ENCODE measurements at places on chromosomes 7 and 10.

- no peak for DNase-seq
Measured at GRCh38 chr10:15321431-15322341, 49.4 kb downstream of the FAM171A1 start.

DNA sequence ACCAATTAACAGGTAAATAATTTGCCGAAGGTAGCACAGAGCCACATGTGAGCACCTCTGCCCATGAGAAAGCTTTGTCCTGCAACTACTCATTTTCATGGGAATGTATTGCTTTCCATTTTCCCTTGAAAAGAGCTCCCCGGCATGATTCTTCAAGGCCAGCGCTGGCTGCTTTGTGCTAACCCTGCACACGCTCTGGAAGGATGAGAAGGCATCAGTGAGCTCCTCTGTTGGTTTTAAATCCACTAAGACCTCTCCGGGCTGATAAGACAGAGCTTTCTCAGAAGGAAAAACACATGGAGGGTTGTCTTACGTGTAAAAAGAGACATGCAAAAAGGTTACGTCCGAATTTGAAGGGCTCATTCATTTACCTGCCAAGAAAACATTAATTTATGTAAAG lies 553.9 kb upstream of the MKI67 start:
- no peak for DNase-seq

DNA sequence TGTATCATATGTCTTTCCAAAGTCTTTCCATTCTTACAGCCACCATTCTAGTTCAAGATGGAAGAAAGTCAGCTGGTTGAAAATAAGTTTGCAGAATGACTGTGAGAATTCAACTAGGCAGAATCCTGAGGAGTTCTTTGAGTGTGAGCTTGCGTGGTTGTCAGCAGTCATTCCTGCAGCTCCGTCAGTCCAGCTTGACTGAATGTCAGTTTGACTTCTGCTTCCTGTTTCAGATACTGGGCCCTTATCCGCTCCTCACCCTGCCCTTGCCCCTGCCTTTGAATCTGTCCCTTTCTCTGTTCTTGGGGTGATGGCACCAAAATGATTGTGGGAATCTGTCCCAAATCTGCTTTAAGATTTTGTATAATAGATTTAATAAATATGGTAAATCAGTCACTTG lies 27.8 kb downstream of the SLC26A5 start:
- no peak for DNase-seq

DNA sequence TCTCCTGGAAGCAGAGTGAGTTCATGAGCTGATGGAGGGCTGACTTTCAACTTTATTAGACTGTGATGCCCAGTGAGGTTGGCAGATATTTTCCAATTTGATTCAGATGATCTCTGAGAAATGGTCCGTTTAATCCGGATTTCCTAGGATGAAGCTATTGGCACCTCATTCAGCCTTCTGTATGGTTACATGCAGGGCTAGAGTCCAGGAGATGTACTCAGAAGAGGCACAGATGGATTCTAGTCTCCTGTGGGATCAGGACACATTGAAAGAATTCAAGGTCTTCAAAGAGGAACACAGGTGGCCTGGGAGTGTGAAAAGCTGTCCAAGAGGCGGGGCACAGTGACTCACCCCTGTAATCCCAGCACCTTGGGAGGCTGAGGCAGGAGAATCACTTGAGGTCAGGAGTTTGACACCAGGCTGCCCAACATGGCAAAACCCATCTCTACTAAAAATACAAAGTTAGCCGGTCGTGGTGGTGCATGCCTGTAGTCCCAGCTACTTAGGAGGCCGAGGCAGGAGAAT lies 23.0 kb upstream of the RHEB start:
- DNase-seq, result no peak

DNA sequence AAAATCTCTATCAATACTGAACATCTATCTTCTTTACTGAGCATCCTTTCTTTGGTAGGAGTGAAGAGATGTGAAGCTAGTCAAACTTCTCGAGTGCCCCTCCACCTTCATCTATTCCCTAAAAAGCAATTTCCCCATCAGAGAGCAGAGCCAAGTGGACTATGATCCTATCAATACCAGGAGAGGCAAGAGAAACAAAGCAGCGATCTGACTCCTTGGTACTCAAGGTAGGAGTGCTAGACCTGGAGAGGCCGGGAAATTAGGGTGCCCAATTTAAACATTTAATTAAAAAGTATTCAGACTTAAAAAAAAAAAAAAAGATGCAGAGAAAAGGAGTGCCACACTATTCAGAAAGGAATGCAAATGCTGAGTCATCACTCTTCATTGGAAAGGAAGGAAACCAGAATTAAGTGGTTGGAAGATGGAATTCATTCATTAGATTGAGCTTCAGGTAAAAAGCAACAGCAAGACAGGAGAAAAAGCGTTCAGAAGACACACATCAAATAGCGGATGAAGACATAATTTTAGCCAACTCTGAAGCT lies 1.6 kb downstream of the TIAL1 start:
- DNase-seq, result no peak

- DNase-seq, result no peak
Measured at GRCh38 chr7:134290286-134290685, 26.4 kb downstream of the SLC35B4 start.

- no peak for DNase-seq
Measured at GRCh38 chr7:77917500-77918262, 119.1 kb downstream of the PHTF2 start.

- DNase-seq, result no peak
Measured at GRCh38 chr7:139619367-139619657, 95.8 kb downstream of the CLEC2L start.

GRCh38 chr7:120964088-120964487 lies 13.5 kb downstream of the ING3 start:
- no peak for DNase-seq

DNA sequence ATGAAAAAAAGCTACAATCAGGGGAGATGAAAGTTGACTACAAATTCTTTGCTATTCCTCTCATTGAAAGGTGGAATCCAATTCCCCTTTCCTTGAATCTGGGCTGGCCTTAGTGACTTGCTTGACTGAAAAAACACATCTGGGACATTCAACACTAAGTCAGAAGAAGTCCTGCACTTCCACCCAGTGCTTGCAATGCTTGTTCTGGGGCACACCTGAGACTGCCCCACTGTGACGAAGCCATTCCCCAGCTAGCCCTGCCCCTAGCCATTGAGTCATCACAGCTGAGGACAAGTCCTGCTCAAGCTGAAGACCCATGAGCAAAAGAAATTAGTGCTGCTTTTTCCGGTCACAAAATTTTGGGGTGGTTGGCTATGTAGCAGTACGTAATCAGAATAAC lies 19.2 kb upstream of the GRID1 start:
- DNase-seq, result no peak

DNA sequence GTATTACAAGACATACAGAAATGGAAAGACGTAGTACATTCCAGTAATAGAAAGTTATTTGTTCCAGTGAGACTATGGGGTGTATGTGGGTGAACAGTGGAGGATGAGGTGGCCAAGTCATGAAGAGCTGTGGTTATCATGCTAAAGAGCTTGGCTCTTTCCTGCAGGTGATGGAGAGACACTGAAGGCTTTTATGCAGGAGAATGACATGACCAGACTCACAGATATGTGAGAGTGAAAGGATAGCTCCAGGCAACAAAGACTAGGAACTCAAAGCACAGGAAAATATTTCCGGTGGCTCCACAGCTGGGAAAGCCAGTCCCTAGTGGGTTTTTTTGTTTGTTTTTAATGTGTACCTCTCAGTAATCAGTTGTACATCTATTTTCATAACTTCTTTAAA lies 133.5 kb downstream of the TSPAN12 start:
- no peak for DNase-seq

- no peak for DNase-seq
Measured at GRCh38 chr10:113111900-113112853, 162.1 kb downstream of the TCF7L2 start.

- no peak for DNase-seq
Measured at GRCh38 chr7:27875832-27876231, 135.9 kb downstream of the TAX1BP1 start.

GRCh38 chr7:100720279-100720670 lies at the start of gene EPO:
TSS of gene EPO (plus strand) at chr7:100720468. CDS start at chr7:100720981, 513 bp downstream.
- no peak for DNase-seq

DNA sequence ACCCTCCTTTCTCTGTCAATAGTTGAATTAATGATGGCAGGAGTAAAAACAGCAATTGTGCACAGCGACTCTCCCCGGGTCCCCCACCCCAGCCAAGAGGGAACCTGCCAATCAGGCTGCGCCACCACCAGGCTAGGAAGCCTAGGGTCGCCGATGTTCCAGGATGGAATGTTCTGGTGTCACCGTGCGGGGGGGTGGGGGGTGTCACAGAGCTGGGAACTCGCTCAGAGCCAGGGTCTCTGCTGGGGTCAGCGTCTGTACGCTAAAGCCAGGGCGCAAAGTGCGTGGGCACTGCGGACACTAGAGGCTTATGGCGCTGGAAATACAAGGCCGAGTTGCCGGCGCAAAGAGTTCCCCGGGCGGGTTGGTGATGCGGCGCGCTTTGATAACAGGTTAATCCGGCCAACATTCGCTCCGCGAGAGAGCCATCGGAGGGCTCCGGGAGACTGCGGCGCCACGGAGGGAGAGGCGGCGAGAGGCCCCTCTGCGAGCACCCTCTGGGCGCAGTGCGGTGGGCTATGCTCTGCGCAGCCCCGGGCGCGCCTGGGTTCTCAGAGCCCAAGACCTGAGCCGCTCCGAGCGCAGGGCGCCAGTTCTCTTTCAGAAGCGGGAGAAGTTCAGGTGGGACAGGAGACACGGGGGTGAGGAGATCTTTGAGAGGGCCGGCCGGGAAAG lies 192.3 kb downstream of the EMX2 start:
- no peak for DNase-seq

DNA sequence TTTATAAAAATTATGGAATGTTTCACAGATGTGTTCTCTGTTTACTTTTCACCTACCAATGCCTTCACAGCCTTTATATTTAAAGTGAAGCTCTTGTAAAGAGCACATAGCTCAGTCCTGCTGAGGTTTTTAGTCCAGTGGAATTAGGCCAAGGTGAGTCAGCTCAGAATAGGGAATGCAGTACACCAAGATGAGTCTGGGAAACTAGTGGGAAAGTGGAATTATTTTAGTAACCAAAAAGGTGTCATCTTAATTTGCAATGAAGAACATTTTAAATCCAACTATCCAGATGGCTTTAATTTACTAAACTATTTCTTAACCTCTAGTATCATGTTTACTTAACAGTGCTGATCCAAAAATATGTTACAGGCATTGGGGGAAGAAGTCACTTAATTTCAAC lies 236.3 kb upstream of the CTBP2 start:
- DNase-seq, result no peak

- no peak for DNase-seq
Measured at GRCh38 chr10:24393201-24393600, 184.3 kb downstream of the KIAA1217 start.

DNA sequence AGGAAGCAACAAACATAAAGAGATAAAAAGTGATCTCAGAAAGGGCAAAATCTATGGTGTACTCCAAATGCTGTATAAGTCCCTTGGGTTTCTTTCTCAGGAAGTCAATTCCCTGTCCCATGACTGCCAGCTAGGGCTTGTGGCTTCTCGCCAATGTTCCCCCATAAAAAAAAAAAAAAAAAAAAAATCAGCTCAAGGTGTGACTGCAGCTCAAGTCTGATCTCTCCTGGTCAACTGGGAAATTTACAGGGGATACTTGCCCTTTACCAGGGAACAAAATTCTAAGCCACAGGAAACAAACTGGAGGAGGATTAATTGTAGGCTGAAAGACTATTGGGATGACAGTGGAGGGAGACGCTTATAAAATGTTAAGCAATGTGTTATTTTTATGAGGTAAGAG lies 76.0 kb downstream of the PCGF5 start:
- DNase-seq, result no peak

DNA sequence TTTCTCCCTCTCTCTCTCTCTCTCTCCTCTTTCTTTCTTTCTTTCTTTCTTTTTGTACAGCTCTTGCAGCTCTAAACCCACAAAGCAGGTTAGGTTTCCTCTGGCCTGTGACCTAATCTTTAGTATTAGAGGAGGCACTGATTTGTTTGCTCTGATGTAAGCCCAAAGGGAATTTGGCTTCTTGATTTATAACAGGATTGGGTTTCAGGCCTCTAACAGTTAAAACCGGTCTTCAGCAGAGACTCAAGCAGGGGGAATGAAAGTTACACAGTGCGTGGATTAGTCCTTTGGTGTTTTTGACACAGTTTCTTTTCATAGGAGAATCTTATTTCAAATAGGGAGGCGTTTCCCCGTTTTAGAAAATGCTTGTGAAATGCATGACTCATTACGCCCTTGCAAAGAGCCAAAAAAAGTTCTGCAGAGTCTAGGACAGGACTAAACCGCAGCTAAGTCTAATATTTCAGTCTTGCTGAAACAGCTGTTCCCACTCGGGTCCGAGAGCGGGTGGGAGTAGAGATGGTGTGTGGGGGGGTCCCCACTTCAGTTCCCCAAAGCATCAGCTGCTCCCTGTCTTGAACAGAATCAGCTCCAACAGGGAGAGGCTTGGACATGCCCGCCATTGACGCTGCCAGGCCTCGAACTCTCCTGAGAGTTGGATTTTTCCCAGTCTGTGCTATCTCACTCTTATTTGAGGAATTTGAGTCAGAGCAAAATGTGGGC lies 296.5 kb upstream of the PITRM1 start:
- DNase-seq, result no peak

DNA sequence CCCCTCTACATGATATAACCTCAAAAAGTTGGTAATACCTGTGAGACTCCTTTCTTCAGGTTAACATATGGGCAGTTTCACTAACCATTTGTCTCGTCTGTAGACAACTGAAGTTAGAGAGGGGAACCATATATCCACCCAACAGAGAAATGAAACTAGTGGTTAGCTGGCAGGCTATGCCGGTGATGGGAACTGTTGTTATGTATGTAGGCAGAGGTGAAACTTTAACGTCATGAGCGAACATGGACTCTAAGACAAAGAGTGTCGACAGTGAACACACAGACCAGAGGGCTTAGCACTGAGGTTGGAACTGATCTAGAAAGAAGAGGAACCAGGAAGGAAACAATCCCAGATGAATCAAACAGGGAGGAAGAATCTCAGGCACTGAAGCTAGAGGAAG lies 112.4 kb downstream of the ELMO1 start:
- no peak for DNase-seq

DNA sequence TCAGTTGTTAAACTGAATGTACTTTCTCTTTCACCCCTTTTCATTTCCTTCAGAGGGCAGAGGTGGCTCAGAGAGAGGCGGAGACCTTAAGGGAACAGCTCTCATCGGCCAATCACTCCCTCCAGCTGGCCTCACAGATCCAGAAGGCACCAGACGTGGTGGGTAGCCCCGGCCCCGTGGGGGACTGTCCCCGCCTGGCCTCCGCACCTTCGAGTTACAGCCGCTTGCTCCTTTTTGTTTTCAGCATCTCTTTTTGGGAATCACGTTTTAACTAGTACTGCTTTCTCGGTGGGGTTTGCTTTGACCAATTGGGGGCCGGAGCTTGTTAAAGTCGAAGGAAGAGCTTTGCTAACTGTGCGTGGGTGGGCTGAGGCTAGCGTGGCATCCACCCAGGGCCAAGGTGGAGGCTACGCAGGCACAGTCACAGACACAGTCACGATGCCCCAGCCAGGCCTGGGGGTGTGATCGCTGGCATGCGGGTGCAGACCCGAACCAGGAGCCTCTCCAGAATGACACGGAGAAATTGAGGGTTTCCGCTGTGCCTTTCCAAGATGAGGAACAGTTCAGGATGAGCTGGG lies 116.2 kb upstream of the SH2B2 start:
- no peak for DNase-seq

Data from stimulated activated CD8-positive, alpha-beta memory T cell treated with anti-CD3 and anti-CD28 coated beads, Interleukin-4, amount 100 ng/mL, for 4 hours (primary cell).